Activated CD8-positive, alpha-beta memory T cell treated with anti-CD3 and anti-CD28 coated beads for 1 hour (primary cell): ENCODE measurements at places on chromosomes 2 and 18.

DNA sequence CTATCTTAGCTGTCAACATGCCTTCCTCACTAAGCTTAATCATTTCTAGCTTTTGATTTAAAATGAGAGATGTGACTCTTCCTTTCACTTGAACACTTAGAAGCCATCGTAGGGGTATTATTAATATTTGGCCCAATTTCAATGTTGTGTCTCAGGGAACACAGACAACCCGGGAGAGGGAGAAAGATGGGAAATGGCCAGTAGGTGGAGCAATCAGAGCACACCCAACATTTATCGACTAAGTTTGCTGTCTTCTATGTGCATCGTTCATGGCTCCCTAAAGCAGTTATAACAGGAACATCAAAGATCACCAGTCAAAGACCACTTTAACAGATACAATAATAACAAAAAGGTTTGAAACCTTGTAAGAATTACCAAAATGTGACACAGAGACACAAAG, 110.2 kb downstream of the OLA1 start:
- no peak for DNase-seq

- DNase-seq = no peak
Observed at GRCh38 chr18:50848991-50849390, 29.2 kb upstream of the MRO start.

DNA sequence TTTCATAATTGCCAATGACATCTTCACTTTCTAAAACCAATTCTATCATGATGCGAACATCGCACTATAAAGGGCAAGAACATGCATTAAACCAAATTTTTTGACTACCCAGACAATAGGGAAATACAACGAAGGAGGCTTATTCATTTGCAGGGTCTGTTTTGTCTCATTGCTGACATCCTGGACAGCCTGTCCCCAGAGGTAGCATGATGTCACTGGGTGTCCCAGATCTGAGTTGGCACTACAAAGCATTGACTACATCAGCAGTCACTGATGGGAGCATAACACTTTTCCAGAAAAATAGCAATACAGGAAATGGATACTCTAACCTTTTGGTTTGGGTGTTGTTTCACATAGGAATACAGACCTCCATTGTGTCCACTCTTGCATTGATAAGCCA, 180.3 kb downstream of the TMEM182 start:
- no peak for DNase-seq

- DNase-seq = no peak
Observed at GRCh38 chr2:190859347-190860297, 21.0 kb upstream of the GLS start.

- DNase-seq = no peak
Observed at GRCh38 chr2:3289526-3289925, 88.1 kb downstream of the EIPR1 start.

- no peak for DNase-seq
Observed at GRCh38 chr18:23138471-23138870, 3.2 kb downstream of the CABLES1 start.

DNA sequence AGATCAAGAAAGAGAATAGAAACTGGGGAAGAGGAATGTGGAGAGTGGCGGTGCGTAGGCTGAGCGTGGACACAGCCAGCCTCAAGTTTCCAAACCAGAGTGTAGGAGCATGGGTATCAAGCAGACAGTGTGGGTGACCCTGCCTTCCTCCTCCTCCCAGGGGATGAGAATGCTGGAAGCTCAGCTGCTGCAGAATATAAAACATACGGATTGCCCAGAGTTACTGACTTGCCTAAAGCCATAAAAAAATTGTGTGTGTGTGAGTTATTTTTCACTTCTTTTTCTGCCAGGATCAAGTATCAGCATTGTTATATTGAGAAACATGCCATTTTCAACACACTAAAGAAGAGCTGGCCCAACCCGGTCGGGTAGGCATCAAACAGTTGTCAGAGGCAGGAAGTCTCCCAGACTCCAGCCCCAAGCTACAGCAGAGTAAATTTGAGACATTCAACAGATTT, 333.3 kb upstream of the ACVR2A start:
- DNase-seq = no peak

DNA sequence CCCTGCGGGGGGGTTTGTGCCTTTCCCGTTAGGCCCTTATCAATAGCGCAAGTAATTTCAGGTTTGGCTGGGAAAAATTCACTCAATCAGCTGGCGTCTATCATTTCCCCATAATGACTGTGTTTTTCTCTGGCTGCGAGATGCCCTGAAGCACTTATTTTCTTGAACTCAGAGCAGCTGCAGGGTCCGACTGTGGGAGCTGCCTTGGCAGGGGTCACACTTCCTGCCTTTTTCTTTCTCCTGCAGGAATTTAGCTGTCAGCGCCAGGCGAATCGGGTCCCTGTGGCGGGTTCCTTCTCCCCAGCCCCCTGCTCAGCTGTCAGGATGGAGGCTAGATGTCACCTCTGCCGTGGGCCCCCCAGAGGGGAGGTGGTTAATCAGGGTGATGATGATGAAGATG, 81.3 kb upstream of the HPCAL1 start:
- DNase-seq = no peak

- DNase-seq = no peak
Observed at GRCh38 chr2:169139145-169139544, 69.8 kb downstream of the DHRS9 start.

- no peak for DNase-seq
Observed at GRCh38 chr2:212547716-212548454, 9.3 kb upstream of the ERBB4 start.

GRCh38 chr18:8948471-8949149, 153.9 kb upstream of the NDUFV2 start:
- no peak for DNase-seq
